ENCODE measurements at places on chromosomes 7 and 10.
A peak's percentile ranks its signal among the peaks of the same experiment; 100 is the strongest.

- DNase-seq = no peak
Measured at GRCh38 chr10:86004337-86004736, 362.3 kb downstream of the GRID1 start.

GRCh38 chr10:92857904-92858514 is 9.7 kb downstream of the EXOC6 start:
- no peak for DNase-seq

DNA sequence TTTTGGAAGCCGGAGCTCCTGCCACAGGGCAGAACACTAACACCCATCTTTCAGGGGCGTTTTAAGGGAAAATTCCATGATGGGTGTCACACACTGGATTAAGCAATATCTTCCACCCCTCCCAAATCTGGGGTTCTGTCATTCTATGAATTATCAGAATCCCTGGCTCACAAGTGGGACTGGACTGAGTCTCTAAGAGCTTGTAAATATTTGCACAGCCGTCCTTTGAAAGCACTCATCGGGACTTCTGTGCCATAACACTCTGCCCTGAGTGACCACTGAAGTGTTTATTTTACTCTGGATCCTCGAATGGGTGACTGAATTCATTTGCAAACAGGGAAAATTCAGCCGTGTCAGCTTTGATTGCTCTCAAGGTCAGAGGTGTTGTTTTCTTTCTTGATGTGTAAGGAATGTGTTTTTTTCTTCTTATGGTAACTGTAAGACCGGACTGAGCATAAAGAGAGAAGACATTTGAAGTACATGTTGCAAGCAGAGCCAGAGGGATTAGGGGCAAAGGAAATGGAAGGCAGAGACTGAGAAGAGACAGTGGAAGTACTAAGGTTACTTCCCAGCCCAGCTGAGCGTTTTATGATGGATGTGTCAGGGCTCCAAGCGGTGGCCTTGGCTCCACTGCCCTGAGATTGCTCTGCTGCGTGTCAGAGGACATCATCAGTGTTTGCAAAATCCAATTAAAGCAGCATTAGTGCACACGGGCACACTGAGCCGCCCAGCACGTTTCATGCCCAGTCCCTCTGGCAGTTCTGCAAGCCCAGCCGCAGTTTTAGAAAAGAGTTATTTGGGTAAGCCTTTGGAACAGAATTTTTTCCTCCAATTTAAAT is 17.7 kb upstream of the GTPBP4 start:
- DNase-seq = no peak

DNA sequence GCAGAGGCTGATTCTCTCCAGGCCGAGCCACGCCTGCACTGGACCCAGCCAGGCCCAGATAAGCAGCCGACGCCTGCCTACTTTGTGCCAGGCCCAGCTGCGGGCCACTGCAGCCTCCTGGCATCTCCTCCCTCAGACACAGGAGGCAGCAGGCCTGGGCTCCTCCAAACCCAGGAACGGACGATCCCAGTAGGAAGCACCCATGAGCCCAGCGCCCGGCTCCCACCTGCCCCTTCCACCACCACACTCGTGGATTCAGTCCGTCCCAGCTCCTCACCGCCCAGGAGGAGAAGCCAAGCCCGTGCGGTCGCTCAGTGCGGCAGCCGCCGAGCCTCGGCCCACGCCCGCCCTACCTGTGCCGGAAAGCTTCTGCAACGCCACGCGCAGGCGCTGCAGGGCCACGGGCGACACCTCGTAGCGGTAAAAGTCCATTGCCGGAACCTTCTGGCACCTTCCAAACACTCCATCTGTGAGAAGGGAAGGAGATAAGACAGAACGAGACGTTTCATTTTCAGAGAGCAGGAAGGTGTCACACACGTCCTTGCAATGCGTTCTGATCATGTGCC is 271.1 kb downstream of the PTPRN2 start:
- DNase-seq = no peak

DNA sequence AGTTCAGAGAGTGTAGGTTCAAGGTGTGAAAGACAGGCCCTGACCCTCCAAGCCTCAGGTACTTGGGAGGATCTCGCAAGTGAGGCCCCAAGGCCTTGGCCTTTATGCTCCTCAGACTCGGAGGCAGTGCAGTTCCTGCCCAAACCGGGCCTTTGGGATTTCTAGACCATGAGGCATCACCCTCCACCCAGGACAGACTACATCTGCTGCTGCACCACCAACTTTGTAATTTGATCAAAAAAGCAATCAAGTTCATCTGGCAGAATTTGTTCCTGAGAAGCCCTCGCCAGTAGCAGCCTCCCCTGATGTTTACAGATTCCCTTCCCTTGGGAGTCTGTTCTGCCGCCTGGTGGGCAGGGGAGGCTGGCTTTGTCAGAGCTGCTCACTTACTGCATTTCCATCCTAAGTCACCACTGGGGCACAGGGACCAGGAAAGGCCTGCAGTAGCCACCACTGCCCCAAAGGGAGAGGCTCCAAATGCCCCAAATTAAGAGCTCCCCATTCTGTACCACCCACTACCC is 2.1 kb downstream of the CAMK2G start:
- DNase-seq = no peak

DNA sequence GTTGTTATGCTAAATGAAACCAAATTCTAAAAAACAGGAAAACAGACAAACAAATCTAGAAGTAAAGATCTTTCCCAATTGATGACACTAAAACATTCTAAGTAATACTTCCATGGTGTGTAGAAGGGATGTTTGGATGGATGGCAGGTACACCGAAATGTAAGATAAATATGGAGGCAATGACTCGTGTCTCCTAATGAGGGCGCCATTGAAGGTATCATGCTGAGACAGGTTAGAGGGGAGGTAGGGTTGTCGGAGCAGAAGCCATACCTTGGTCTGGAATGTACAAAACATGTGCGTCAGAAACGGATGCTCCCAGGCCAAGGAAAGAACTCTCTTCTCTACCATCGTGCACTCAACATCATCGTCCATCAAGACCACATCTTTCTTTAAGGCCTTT is 101.4 kb downstream of the PRKCQ start:
- DNase-seq = no peak

GRCh38 chr7:25846722-25847121 is 305.3 kb upstream of the NFE2L3 start:
- peak; percentile 87 for DNase-seq

- no peak for DNase-seq
Measured at GRCh38 chr7:36918591-36918990, 194.3 kb upstream of the AOAH start.

- DNase-seq = no peak
Measured at GRCh38 chr10:132714986-132715775, 70.8 kb downstream of the NKX6-2 start.

DNA sequence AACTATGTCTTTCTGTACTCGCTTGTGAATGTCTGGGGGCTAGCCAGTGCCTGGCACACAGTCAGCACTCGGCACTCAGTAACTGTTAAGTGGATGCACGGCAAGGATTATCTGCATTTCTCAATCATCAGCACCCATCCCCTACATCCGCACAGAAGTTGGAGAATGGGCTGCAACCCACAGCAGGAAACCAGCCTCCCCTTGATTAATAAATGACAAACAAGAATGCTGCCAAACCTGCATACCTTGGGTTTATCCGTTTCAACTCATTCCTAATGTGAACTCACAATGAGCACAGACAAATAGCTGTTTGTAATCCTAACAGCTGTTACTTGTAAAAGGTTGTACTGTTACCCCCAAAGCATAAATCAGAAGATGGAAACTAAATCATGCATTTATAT is 28.9 kb downstream of the PPP1R3C start:
- no peak for DNase-seq
